ENCODE measurements at places on chromosomes 3 and 15.

GRCh38 chr15:99562238-99562637, 3.5 kb upstream of the MEF2A start:
- no peak for DNase-seq

DNA sequence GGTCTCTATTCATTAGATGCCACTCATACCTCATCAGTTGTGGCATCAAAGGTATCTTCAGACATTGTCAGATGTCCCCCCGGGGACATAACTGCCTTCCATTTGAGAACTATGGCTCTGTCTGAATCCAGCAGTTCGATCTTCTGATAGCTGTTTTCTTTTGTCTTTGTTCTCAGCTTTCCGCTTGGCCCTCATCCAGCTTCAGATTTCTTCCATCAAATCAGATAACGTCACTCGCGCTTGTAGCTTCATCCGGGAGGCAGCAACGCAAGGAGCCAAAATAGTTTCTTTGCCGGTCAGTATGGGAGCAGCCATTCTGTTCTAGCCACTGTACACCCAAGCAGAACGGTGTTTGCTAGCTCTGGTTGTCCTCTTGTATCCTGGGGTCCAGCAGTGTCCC, 4.4 kb downstream of the NIT2 start:
- no peak for DNase-seq

DNA sequence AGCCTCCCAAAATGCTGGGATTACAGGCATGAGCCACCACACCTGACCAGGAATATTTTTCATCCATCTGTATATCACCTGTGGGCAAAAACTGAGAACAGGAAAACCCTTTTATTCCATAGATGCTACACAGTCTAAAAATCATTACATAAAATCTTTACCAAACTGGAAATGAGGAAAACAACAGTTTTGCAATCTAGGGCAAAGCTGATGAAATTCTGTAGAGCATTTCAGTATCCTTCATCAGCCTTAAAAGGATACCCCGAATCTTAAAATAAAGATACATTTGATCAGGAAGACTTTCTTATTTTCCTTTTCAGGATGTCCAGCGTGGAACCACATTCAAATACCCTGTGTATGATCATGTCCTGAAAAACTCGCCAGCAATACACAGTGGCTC, 7.1 kb downstream of the SIAH2 start:
- DNase-seq = no peak

DNA sequence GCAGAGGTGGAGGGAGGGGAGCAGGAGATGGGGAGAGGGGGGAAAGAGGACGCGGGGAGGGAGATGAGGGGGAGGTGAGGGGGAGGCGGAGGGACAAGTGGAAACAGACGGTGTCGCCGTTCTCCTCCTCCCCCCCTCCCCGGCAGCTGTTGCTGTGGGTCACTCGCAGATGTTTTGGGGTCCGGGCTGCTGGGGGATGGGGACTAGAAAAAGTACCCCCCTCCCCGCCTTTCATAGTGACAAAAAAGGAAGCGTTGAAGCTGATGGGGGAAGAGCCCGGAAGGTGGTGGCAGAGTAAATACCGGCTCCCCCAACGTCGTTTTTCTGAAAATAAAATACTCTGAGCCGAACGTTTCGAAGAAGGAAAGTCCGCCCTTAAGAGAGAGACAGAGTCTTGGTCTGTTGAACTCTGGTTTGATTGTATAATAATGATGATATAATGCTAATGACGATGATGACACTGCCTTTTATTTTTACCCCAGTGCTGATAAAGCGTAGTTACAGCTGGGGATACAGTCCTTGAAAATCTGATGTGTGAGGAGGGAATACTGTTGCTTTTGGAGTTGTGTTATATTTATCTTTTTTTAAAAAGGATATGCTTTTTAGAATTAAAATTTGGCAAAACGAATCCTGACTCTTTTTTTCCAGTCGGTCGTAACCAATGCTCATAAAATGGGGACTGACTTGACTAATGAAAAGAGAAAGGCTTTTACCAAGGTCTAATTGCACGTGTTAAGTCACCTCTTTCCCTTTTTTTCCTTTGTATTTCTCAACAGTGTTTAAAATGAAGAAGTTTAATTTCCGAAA, 993 bp downstream of the STXBP5L start:
- DNase-seq = no peak

GRCh38 chr3:48852151-48852550, 4.5 kb upstream of the PRKAR2A start:
- no peak for DNase-seq

- DNase-seq = no peak
Measured at GRCh38 chr3:59318881-59319280, 269.1 kb upstream of the CFAP20DC start.

DNA sequence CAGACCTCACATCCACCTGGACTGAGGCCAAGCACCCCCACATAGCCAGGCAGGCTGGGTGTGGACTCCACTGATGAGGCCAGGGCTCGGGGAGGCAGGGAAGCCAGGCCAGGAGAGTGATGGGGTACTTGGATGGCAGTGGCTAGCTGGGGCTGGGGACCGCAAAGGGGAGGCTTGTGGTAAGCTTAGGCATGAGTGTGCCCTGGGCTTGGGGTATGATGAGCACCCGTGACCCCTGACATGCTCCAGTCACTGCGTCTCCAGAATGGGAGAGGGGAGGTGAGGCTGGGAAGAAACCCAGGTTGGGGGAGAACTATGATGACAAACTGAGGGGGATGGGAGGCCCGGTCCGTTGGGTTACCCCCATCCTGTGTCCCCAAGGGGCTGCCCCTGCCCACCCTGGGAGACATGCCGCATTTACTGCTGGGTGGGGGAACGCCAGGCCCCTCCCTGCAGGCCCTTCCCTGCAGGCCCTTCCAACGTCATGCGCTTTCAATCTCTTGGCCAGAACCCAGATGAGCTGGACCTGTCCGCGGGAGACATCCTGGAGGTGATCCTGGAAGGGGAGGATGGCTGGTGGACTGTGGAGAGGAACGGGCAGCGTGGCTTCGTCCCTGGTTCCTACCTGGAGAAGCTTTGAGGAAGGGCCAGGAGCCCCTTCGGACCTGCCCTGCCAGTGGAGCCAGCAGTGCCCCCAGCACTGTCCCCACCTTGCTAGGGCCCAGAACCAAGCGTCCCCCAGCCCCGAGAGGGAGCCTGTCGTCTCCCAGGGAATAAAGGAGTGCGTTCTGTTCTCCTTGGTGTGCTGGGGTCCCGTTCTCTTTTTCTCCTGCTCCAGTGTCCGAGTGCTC, 34.1 kb downstream of the TSPAN3 start:
- DNase-seq = no peak

DNA sequence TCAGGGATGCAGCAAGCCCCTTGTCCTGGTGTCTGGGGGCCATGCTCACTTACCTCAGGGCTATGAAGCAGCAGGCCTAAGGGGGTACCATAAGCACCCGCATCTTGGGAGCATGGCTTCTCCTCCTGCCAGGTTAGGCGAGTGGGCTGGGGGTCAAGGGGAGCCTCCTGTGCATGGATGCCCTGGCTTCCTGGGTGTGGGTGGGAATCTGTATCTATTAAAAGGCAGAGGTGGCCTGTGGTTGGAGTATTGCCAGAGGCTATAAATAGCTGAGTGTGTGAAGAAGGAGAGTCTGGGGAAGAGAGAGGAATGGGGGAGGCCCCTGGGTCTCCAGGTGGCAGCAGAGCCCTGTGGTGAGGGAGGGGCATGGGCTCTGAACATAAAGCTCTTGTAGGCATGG, 19.5 kb downstream of the ACVR2B start:
- no peak for DNase-seq

Data from HTR-8/SVneo (cell line).